Left kidney (tissue), 8 donors: ENCODE measurements at places on chromosomes 16 and 17. TPM values are rescaled to one million over a fixed set of nuclear protein-coding genes. Genes with fewer than 3 reads are reported as not detected.
A peak's percentile ranks its signal among the peaks of the same experiment; 100 is the strongest.

DNA sequence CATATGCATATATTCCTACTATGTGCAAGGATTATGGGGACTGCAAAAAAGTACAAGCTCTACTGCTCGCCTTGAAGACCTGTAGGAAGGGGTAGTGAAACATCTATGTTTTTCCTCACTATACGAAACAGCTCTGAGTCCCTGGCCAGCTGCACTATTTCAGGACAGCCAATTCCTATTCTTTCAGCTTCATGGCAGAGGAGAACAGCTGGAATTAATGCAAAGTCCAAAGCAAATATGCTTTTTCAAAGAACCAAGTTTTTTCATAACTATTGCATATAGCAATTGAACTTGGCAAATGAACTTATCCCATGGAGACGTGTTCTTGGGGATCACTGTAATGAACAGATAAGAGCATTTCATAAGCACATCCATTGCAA is 122.3 kb downstream of the SPACA3 start:
- no peak for DNase-seq

Gene SLC25A19
- polyA plus RNA-seq, result 7.2 TPM

GRCh38 chr16:46848768-46849764 is 18.1 kb upstream of the C16orf87 start:
- no peak for DNase-seq

GRCh38 chr16:79092846-79093245 is 507.7 kb downstream of the MAF start:
- DNase-seq, result no peak

Gene IGSF6
- 7.3 TPM for polyA plus RNA-seq

Gene CNP
- 62.5 TPM for polyA plus RNA-seq

Gene PRSS21
- polyA plus RNA-seq, result 0.22 TPM

DNA sequence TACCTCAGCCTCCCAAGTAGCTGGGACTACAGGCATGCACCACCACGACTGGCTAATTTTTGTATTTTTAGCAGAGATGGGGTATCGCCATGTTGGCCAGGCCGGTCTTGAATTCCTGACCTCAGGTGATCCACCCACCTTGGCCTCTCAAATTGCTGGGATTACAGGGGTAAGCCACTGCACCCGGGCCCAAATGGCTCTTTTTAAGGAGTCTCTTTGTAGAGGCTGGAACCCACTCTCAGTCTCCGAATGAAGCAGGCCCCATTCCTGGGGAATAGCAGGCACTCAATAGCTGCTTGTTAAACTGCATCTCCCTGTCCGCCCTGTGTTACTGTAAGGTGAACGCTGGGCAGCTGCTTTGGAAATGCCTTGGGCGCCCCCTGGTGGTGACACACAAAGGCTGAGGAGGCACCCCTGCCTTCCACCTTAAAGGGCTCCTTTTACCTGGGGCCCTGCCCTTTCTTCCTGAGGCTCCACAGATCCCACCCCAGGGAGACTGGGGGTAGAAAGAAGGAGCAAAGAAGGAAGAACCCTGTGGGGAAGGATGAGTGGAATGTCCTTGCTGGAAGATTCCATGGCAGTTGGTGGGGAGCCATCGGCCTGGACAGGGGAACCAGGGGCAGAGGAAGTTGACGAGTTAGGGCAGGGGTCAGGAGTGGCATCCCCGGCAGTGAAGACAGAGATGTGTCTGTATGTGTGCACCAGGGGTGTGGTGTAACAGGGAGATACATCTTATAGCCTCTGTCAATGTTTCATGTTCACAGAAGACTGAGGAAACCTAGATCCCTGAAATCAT is 6.1 kb upstream of the SP2 start:
- DNase-seq, result peak; percentile 77

Gene CIBAR2
- polyA plus RNA-seq, result 0.27 TPM

- no peak for DNase-seq
These were observed 44.3 kb upstream of the CHMP6 start for GRCh38 chr17:80947200-80947940.

- DNase-seq, result no peak
These were observed 24.7 kb downstream of the LIMD2 start for GRCh38 chr17:63675231-63675606.

- peak; percentile 7 for DNase-seq
These were observed 5.6 kb downstream of the SF3B3 start for GRCh38 chr16:70529051-70529777.

Gene ABCC12
- polyA plus RNA-seq, result 0.13 TPM

Gene MILR1
- 2.5 TPM for polyA plus RNA-seq

DNA sequence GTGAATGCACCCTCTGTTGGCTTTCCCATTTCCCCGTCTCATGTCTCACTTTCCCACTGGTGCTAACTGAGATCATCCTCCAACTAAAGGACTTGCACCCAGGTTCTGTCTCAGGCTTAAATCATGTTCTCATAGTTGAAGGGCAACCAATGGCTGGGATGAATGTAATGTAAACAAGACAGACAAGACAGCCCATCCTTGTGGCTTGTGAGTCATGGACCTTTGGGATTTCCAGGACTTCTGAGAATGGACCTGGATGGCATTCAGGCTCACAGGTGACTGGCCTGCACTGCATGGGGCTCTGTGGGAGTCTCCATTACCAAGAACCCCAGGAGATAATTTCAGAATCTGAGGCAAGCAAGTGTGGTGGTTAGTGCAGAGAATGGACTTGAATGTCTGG is 347.5 kb downstream of the HAPSTR1 start:
- DNase-seq, result no peak

- DNase-seq, result no peak
These were observed 2.4 kb downstream of the OSGIN1 start for GRCh38 chr16:83955218-83956130.

GRCh38 chr17:36870720-36870999 is 66.6 kb upstream of the LHX1 start:
- no peak for DNase-seq

GRCh38 chr17:2532146-2532720 is 20.5 kb upstream of the METTL16 start:
- DNase-seq, result no peak

Gene SDR42E1
- polyA plus RNA-seq, result 19.6 TPM

Gene NPIPB13
- polyA plus RNA-seq, result 27.9 TPM

- no peak for DNase-seq
These were observed 18.4 kb downstream of the SLC35G3 start for GRCh38 chr17:35175638-35176415.

Gene OTOA
- polyA plus RNA-seq, result 0.17 TPM

GRCh38 chr16:21997697-21998480 is 3.0 kb downstream of the PDZD9 start:
- no peak for DNase-seq

DNA sequence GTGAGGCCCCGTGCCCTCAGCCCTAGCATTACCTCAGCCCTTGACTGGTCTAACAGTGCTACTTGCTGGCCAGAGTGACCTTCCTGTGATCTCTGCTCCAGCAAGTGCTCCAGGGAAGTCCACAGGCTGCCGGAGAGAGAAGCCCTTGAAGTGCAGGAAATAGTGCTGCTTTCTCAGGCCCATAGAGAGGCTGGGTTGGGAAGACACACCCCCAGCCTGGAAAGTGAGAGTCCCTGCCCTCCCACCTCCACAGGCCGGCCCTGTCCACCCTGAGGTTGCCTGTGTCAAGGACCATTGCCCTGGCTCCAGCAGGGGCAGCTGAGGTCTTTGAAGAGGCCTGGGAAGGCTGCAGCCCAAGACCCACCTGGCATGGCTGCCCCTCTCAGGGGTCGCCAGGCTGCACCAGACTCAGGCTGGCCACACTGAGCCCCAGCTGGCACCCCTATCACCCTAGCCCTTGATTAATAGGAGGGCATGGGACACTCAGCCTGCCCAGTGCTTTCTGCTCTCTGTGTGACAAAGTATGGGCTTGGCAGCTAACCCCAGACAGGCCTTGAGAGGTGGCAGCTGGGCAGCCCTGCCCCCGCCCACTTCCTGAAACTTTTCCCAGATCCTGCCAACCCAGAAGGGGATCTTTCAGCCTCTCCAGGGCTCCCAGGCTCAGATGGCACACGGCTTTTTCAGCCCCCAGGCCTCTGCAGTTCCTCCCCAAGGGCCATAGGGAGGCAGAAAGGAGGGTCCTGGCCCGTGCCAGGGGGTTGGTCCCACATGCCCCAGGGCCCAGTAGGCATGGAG is 21.7 kb downstream of the ATP6V0D1 start:
- DNase-seq, result no peak

- DNase-seq, result peak; percentile 88
These were observed 1.5 kb downstream of the CCL1 start for GRCh38 chr17:34361478-34362061.

GRCh38 chr17:31490019-31490650 is 98.7 kb downstream of the RAB11FIP4 start:
- DNase-seq, result no peak

- DNase-seq, result no peak
These were observed 2.3 kb downstream of the TMC6 start for GRCh38 chr17:78125976-78126894.

Gene CACNG3
- not detected for polyA plus RNA-seq

DNA sequence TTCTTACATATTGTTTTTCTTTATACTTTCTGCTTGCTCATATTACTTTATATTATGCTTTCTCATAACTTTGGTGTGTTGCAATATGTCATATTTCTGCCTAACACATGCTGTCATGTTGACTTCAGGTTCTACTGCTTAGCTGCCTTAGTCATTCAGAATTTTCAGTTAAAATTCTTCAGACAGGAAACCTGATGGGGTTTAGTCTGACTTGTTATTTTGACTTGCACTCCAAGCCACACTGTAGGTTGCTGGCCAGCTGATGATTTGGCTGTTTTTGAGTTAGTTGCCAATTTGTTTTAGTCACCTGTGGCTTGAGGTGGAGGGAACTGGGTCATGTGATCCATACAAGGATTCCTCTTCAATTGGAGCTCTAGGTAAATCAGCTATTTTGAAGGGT is 315.4 kb downstream of the MAP2K6 start:
- no peak for DNase-seq

Gene HNF1B
- 114 TPM for polyA plus RNA-seq

Gene CCL5
- polyA plus RNA-seq, result 1.5 TPM

- no peak for DNase-seq
These were observed 37.4 kb downstream of the SOCS1 start for GRCh38 chr16:11218604-11218962.

Gene HOXB13
- polyA plus RNA-seq, result not detected

- peak; percentile 84 for DNase-seq
These were observed 580 bp upstream of the KANSL1 start for GRCh38 chr17:46193626-46194392.

Gene PPP1R27
- 0.22 TPM for polyA plus RNA-seq
